GDM1 (cell line): ENCODE measurements at places on chromosomes 2 and 18.

- DNase-seq, result no peak
These were observed 267.4 kb upstream of the NRXN1 start for GRCh38 chr2:51299370-51299769.

- no peak for DNase-seq
These were observed 22.7 kb downstream of the LYPD6B start for GRCh38 chr2:149061133-149061745.

- DNase-seq, result peak; percentile 60
These were observed 34.0 kb downstream of the UXS1 start for GRCh38 chr2:106159866-106160785.

DNA sequence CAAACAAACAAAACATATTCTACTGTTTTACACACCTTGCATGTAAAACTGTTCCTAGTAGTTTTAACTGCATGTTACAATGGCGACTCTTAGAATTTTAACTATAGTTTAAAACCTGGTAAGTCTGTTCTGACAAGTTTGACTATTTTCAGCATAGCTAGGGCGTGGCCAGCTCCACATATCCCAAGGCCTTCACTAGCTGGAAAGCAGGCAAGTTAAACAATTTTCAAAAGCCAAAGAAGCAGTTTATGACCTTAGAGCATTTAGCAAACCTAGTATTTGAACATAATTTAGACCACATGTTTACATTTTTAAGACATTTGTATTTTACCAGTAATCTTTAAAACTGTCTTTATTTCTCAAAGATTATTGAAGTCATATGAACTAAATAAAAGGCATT, 402.8 kb upstream of the SYT4 start:
- DNase-seq, result no peak

GRCh38 chr2:26934985-26935384, 35.5 kb upstream of the MAPRE3 start:
- no peak for DNase-seq

GRCh38 chr2:70712916-70713315, 55.1 kb downstream of the ADD2 start:
- DNase-seq, result no peak

- no peak for DNase-seq
These were observed 6.1 kb downstream of the ZFP36L2 start for GRCh38 chr2:43220229-43220751.

DNA sequence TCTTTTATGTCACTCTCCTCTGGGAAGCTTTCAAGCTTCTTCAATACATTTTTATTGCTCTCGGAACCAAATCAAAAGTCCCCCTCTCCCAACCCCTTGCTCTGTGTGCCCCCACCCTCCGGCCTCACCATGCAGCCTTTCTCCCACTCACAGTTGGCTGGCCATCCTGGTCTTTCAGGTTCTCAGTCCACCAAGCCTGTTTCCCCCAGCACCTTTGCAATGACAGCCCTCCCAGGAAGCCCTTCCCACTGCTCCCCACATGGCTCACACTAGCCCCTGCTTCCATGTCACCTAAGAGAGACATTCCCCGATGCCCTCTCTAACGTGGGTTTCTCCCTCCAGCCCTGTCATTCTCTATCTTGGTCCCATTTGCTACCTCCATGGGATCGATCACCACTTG, 266.6 kb downstream of the SRBD1 start:
- no peak for DNase-seq
